ENCODE measurements at places on chromosomes 1 and 21. TPM values are rescaled to one million over a fixed set of nuclear protein-coding genes. Genes with fewer than 3 reads are reported as not detected.

- peaks cover 23% of the 10 kb centered on the region for H3K4me1 ChIP-seq
- no peaks in the 10 kb centered on the region for H3K36me3 ChIP-seq
- peak overlapping the region; percentile 85 for H3K27ac ChIP-seq
- DNase-seq = no peak
- H3K4me3 ChIP-seq = peak overlapping the region; percentile 99
These were observed 657 bp upstream of the LIN9 start for GRCh38 chr1:226309398-226310244.

DNA sequence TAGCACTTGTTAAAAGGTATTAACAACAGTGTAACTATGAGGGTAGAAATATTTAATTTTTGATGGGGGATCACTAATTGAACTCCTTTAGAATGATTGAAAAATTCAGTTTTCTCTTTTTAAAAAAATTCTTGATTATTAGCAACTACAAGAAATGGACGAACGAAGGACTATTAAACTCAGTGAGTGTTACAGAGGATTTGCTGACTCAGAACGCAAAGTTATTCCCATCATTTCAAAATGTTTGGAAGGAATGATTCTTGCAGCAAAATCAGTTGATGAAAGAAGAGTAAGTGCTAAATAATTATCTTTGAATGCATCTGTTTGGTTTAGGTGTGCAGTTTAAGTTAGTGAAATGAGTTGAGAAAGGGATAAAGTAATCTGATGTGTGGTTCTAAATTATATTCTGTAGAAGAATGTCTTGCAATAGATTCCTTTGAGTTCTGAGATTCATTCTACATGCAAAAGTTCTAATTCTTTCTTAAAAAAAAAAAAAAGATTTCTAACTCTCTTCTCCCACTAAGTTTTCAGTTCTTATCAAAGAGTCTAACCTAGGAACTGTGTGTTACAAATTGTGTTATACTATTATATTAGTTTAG, 85.0 kb downstream of the FNBP1L start:
- H3K4me1 ChIP-seq = no peaks in the 10 kb centered on the region
- H3K4me3 ChIP-seq = no peak overlapping the region
- no peaks in the 10 kb centered on the region for H3K36me3 ChIP-seq
- H3K27me3 ChIP-seq = no peaks in the 10 kb centered on the region

DNA sequence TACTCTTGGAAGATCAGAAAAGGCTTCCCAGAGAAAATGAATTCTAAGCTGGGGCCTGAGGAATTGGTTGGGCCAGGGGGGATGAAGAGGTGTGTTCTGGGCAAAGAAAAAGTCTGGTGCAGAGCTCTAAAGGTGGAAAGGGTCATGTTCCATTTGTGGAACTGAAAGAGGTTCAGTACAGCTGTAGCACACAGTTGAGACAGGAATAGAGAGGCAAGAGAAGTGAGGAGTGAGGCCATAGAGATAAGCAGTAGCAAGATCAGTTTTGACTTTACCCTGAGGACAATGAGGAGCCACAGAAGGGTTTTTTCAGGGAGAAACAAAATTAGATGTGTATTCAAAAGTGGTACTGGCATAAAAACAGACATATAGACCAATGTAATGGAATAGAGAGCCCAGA, 30.3 kb upstream of the MUTYH start:
- no peak overlapping the region for H3K4me3 ChIP-seq
- DNase-seq = no peak
- no peaks in the 10 kb centered on the region for H3K27me3 ChIP-seq
- no peak overlapping the region for H3K27ac ChIP-seq

- no peak for DNase-seq
- H3K4me1 ChIP-seq = peaks cover 28% of the 10 kb centered on the region
- no peak overlapping the region for H3K4me3 ChIP-seq
- no peaks in the 10 kb centered on the region for H3K27me3 ChIP-seq
- H3K27ac ChIP-seq = peak overlapping the region; percentile 68
- no peaks in the 10 kb centered on the region for H3K36me3 ChIP-seq
These were observed 6.8 kb downstream of the ODF2L start for GRCh38 chr1:86389307-86389706.

GRCh38 chr1:96749618-96750017, 28.0 kb downstream of the PTBP2 start:
- H3K4me3 ChIP-seq = no peak overlapping the region
- peaks cover 44% of the 10 kb centered on the region for H3K4me1 ChIP-seq
- H3K36me3 ChIP-seq = peaks cover 10% of the 10 kb centered on the region

GRCh38 chr1:94345148-94345721, 73.0 kb upstream of the ABCD3 start:
- no peak overlapping the region for H3K4me3 ChIP-seq
- no peaks in the 10 kb centered on the region for H3K4me1 ChIP-seq
- no peaks in the 10 kb centered on the region for H3K27me3 ChIP-seq
- DNase-seq = no peak

GRCh38 chr1:193766329-193766728, 579.9 kb upstream of the B3GALT2 start:
- H3K27me3 ChIP-seq = no peaks in the 10 kb centered on the region
- no peaks in the 10 kb centered on the region for H3K36me3 ChIP-seq
- H3K4me3 ChIP-seq = no peak overlapping the region
- H3K27ac ChIP-seq = no peak overlapping the region
- H3K4me1 ChIP-seq = no peaks in the 10 kb centered on the region

DNA sequence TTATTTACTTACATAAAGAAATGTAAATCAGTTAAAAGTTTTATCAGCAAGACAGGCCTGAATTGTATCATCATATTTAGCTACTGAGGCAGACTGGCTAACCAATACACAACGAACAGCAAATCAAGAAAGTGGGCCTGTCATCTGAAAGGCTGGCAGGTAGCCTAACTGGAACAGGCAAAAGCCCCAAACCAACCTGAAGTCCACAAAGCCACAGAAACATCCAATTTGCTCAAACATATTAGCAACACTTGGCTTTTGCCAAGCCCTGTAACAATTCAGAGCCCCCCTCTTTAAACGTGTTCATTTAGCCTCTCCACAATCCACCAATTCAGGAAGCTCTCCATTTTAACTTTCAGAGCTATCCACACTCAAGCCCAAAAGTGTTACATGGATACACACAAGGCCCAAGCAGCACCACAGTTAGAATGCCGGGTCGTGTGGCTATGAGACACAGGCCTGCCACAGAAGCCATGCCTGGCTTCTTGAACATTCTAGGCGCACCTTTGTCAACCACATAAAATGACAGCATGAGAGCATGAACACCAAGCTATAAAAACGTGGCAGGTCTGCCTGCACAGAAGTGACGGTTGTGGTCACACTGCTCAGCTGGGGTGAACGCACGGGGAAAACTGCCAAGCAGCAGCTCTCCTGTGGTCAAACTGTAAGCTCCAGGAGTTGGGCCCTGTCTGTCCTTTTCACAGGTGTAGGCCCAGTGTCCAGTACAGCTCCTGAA, 49.3 kb downstream of the CD34 start:
- H3K27ac ChIP-seq = peak overlapping the region; percentile 65
- no peak for DNase-seq
- H3K27me3 ChIP-seq = no peaks in the 10 kb centered on the region
- H3K4me1 ChIP-seq = peaks cover 98% of the 10 kb centered on the region
- H3K4me3 ChIP-seq = no peak overlapping the region

DNA sequence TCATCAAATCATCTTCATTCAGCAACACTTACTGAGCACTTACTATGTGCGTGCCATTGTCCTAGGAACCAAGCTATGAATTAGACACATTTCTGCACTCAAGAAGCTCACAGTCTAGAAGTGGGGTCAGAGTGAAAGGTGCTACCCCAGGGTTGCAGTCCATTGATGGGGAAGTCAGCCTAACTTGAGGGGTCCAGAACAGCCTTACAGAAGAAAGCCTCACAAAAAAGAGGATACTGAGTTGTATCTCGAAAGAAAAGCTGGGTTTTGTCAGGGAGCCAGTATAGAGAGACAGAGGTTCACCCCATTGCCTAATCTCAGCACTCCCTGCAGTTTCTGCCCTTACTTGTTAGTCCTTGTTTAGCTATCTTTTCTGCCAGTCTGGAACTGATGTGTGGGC, 153.1 kb upstream of the JUN start:
- DNase-seq = no peak
- peaks cover 9% of the 10 kb centered on the region for H3K4me1 ChIP-seq
- H3K27ac ChIP-seq = no peak overlapping the region
- no peak overlapping the region for H3K4me3 ChIP-seq

DNA sequence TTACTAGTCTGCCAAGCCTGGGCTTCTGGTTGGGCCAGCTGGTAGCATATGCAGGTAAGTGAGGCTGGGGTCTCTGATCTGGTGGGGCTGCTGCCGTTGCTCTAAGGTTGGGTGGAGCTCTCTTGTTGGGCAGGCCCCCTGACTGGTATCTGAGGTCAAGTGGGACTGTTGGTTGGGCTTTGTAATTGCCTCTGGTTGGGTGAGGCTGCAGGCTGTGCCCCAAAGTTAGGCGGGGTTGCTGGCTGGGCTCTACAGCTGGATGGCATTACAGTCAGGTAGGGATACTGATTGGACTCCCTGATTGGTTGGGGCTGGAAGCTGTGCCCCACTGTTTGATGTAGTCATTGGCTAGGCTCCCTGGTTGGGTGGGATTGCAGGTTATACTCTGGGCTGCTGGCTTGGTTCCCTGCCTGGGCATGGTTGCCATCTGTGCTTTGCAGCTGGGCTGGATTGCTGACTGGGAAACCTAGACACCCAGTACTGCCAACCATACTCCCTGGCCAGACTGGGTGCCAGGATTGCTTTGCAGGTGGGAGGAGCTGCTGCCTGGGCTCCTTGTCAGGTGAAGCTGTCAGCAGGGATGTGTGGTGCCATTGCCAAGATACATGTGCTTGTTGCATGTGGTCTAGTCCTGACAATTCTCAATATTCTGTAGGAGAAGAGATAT, 130.5 kb downstream of the RABGAP1L start:
- H3K27me3 ChIP-seq = no peaks in the 10 kb centered on the region
- H3K4me1 ChIP-seq = no peaks in the 10 kb centered on the region
- DNase-seq = no peak
- H3K4me3 ChIP-seq = no peak overlapping the region
- H3K36me3 ChIP-seq = peaks cover 58% of the 10 kb centered on the region

DNA sequence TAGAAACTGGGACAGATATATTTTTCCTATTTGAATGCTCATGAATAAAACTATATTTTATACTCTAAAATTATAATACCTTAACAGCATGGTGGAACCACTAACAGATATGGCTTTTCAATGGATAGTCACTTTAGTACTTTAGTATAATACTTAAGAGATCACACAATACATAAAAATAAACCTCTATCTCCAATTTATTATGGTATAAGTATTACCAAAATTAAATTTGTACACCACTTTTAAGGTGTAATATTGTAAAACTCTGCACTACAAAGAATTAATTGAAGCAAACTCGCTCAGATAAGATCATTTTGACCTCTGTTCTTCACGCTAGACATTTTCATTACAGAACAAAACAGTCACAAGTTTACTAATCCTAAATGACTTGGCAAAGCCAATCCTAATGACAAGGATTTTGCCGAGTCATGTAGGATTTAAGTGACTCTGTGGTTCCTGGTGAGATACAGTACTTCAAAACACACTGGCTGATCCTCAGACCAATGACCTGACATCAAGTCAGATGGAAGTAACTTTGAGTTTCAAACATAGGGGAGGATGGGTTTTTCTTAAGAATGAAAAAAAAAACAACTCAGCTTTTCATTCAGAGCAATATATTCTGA, 200.6 kb downstream of the SMYD3 start:
- H3K4me3 ChIP-seq = no peak overlapping the region
- H3K27me3 ChIP-seq = no peaks in the 10 kb centered on the region
- H3K27ac ChIP-seq = no peak overlapping the region
- H3K36me3 ChIP-seq = no peaks in the 10 kb centered on the region
- no peaks in the 10 kb centered on the region for H3K4me1 ChIP-seq

- H3K36me3 ChIP-seq = no peaks in the 10 kb centered on the region
- H3K4me1 ChIP-seq = no peaks in the 10 kb centered on the region
- H3K27me3 ChIP-seq = peaks cover 6% of the 10 kb centered on the region
These were observed 14.0 kb downstream of the TNNT2 start for GRCh38 chr1:201363467-201363866.

DNA sequence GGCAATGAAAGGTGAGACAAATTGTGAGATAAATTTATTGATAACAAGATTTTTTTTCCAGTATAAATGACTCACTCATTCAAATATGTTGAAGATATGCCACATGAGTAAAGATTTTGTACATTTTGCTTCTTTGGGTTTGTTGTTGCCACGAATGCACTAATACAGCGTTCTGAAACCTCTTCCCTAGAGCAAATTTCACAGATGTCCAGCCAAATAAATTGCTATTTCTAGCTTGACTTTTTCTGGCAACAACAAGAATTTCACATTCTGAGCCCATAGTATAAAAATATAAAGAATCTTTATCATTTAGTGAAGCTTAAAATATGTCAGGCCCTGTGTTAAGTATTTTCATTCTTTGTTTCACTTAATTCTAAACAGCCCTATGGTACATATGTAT, 114.5 kb upstream of the COL24A1 start:
- no peak overlapping the region for H3K4me3 ChIP-seq
- no peaks in the 10 kb centered on the region for H3K27me3 ChIP-seq
- no peaks in the 10 kb centered on the region for H3K4me1 ChIP-seq
- no peak for DNase-seq
- no peaks in the 10 kb centered on the region for H3K36me3 ChIP-seq
- no peak overlapping the region for H3K27ac ChIP-seq

- DNase-seq = no peak
- H3K27ac ChIP-seq = no peak overlapping the region
- no peak overlapping the region for H3K4me3 ChIP-seq
- H3K4me1 ChIP-seq = peaks cover 11% of the 10 kb centered on the region
- peaks cover 47% of the 10 kb centered on the region for H3K36me3 ChIP-seq
These were observed 37.5 kb downstream of the HLCS start for GRCh38 chr21:36928960-36929359.

- H3K27ac ChIP-seq = peak overlapping the region; percentile 88
- peak overlapping the region; percentile 84 for H3K4me3 ChIP-seq
- no peaks in the 10 kb centered on the region for H3K27me3 ChIP-seq
- H3K4me1 ChIP-seq = peaks cover 29% of the 10 kb centered on the region
These were observed 453 bp downstream of the PABPC4 start for GRCh38 chr1:39576016-39576657.

DNA sequence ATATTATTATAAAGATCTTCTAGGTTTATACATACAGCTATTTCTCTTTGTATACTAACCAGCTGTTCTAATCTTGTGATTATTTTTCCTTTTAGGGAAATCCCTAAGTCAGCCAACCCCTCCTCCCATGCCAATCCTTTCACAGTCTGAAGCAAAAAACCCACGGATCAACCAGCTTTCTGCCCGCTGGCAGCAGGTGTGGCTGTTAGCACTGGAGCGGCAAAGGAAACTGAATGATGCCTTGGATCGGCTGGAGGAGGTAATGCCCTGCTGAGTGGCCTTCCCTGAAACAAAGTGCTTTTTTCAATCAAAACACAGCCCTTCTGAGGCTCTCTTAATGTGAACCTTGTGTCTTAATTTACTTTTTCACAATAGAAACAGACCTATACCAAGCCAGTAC, 32.4 kb upstream of the BMP8A start:
- peaks cover 100% of the 10 kb centered on the region for H3K36me3 ChIP-seq
- no peaks in the 10 kb centered on the region for H3K4me1 ChIP-seq
- no peak overlapping the region for H3K27ac ChIP-seq
- no peaks in the 10 kb centered on the region for H3K27me3 ChIP-seq

- H3K27me3 ChIP-seq = no peaks in the 10 kb centered on the region
- H3K4me3 ChIP-seq = no peak overlapping the region
- no peaks in the 10 kb centered on the region for H3K4me1 ChIP-seq
These were observed 81.0 kb downstream of the DIRAS3 start for GRCh38 chr1:67969446-67969845.

Gene AGT
- total RNA-seq = not detected

Gene DISP3
- 0.69 TPM for total RNA-seq

Gene FOXD2
- total RNA-seq = 1.6 TPM

Gene PTPN14
- 20.2 TPM for total RNA-seq

Gene AMY1C
- total RNA-seq = not detected

Gene RIMKLA
- 0.68 TPM for total RNA-seq

Gene VWA5B1
- total RNA-seq = 0.28 TPM

Gene TCHH
- 1.2 TPM for total RNA-seq

Gene LRIF1
- total RNA-seq = 14.6 TPM

Gene CIART
- total RNA-seq = 3.2 TPM

Data from spleen (tissue), 13 donors.